ENCODE measurements at places on chromosomes 2 and 18.

DNA sequence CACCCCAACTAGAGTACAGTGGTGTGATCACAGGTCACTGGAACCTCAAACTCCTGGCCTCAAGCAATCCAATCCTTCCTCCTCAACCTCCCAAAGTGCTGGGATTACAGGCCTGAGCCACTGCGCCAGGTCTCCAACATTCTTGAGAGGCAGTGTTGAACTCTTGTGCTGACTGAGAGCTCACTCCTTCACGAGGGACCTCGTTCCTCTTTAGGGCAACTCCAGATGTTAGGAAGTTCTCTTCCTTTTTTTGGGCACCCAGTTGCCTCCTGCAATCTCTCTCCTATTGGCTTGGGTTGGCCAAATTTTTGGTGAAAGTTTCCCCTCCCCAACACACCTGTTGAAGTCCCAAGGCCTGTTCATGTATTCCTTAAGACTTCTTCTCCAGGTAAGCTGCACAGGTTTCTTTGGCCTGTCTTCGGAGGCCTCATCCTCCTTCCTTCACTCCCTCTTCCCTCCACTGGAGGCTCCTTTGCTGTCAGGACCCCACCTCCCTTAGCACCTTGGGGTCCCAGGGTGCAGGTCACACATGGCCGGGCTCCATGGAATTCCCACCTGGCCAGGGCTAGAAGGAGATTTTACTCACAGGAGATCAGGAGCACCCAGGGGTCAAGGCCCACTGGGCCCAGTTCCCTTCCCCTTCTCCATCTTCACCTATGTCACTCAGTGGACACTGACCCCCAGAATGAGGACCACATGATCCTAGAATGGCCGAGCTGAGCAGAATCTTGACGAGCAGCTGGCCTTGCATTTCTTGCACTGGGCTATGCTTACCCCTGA lies 94.6 kb upstream of the SMAD2 start:
- DNase-seq: no peak

- DNase-seq: no peak
Observed at GRCh38 chr18:23421277-23421676, 31.8 kb upstream of the RIOK3 start.

GRCh38 chr2:216960671-216961268 lies 100.9 kb upstream of the TNP1 start:
- DNase-seq: no peak

DNA sequence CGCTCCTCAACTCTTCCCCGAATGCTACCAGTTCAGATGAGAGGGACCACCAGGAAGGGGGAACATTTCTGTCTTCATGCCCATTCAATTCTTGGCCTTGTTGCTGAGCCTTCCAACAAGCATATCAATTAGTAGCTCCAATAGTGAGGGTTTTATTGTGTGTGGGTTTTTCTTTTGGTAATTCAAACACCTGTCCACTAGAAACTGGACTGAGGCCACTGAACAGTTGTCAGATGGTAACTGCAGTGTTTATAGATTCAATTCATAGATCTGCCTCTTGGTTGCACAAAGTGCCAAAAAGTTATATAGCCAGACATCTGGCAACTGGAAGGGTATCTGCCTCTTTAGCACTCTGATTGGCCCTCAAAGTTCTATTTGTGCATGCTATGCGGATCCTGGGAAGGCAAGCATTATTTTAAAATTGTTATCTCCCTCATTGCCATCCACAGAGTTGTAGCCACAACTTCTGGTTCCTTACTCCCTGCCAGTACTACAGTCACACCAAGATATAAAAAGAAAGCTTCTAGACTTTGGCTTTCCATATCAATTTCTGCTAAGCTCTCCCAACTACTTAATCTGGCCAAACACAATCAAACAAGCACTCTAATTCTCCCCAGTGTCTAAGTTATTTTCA lies 83.3 kb upstream of the ZNF521 start:
- DNase-seq: no peak

- DNase-seq: no peak
Observed at GRCh38 chr2:20737505-20737904, 70.6 kb downstream of the GDF7 start.

Data from Karpas-422 (cell line).